HS-5 (cell line): ENCODE measurements at places on chromosomes 2 and 18.

DNA sequence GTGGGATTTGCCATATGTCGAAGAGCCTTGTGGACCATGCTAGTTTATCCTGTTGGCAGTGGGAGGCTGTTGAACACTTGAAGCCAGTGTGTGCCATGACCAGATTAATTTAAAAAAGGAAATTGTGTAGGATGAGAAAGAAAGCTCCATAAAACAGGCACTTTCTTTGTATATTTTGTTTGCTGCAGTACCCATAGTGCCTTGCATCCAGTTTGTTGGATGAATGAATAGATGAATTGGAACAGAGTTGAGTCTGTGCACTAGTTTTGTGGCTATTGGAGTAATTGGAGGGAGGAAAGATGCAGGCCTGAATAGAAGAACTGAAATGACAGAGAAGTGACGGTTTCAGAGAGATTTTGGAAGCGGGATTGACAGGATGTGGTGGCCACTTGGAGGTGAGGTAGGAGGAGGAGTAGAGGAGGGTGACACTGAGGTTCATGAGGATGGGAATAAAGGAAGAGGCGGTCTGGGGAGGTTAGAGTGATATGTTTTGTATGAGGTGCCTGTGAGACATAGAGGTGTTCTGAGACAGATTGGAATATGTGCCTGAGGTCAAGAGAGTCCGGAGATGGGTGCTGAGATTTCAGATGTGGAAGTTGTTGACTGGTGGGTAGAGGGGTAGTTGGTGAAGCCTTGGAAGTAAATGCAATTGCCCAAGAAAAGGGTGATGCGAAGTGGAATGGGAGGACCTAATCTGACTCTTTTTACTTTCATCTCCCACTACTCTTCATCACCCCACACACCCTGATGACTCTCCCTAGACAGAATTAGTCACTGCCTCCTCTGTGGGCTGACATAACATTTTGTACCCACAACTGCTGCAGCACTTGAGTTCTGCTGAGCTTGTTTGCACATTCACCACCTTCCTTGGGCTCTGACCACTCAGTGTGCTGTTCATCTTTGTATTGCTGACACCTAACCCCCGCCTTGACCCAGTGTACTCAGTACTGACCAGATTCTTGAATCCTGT is 5.1 kb downstream of the DGUOK start:
- no peak for DNase-seq

DNA sequence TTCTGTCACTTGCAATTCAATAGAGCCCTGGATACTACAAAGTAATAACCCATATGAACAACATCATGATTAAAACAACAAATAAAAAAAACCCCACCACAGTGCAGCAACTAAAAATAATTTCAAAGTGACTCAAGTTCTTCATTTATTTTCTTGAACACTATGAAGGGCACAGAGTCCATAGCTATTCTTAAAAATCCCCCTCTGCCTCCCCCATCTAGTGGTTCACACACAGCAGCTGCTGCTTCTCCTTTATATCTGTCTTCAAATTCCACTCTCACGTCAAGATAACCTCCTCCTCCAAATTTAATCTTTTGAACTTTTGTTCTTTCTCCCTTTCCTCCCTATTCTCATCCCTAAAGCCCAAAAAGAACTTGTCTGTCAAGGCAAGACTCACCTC is 591.3 kb downstream of the ZEB2 start:
- DNase-seq, result no peak

DNA sequence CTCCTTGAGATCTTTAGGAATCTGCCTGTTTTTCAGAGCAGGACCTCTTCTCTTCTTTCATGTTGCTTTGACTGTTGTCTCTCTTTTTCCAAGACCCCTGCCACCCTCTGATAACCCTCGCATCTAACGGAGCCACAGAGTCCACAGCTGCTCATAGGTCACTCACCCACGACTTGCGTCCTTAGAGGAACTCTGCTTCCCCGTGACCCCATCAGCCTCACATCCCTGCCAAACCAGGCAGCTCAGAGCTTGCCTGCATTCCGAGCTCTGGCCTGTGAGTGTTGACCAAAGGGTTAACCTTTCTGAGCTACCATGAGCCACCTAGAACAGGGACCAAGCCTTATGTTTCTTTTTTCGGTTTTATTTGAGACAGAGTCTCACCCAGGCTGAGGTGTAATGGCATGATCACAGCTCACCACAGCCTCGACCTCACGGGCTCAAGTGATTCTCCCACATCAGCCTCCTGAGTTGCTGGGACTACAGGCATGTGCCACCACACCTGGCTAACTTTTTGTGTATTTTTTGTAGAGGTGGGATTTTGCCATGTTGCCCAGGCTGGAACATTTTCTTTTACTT is 36.4 kb downstream of the CABLES1 start:
- DNase-seq, result no peak

DNA sequence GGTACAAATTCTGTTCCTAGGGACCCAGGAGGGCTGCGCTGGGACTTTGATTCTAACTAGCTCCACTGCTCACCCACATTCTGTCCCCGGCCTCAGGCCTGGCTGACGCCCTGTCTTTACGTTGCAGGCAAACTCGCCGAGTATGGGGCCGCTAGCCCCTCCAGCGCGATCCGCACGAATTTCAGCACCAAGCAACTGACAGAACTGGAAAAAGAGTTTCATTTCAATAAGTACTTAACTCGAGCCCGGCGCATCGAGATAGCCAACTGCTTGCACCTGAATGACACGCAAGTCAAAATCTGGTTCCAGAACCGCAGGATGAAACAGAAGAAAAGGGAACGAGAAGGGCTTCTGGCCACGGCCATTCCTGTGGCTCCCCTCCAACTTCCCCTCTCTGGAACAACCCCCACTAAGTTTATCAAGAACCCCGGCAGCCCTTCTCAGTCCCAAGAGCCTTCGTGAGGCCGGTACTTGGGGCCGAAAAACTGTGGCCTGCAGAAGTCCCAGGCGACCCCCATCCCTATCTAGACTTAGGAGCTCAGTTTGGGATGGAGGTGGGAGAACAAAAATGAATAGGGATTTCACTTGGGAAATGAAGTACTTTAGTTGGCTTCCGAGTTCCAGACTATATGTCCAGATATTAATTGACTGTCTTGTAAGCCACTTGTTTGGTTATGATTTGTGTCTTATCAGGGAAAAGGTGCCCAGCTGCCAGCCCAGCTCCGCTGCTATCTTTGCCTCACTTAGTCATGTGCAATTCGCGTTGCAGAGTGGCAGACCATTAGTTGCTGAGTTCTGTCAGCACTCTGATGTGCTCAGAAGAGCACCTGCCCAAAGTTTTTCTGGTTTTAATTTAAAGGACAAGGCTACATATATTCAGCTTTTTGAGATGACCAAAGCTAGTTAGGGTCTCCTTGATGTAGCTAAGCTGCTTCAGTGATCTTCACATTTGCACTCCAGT is 1.5 kb downstream of the HOXD1 start:
- DNase-seq, result no peak

DNA sequence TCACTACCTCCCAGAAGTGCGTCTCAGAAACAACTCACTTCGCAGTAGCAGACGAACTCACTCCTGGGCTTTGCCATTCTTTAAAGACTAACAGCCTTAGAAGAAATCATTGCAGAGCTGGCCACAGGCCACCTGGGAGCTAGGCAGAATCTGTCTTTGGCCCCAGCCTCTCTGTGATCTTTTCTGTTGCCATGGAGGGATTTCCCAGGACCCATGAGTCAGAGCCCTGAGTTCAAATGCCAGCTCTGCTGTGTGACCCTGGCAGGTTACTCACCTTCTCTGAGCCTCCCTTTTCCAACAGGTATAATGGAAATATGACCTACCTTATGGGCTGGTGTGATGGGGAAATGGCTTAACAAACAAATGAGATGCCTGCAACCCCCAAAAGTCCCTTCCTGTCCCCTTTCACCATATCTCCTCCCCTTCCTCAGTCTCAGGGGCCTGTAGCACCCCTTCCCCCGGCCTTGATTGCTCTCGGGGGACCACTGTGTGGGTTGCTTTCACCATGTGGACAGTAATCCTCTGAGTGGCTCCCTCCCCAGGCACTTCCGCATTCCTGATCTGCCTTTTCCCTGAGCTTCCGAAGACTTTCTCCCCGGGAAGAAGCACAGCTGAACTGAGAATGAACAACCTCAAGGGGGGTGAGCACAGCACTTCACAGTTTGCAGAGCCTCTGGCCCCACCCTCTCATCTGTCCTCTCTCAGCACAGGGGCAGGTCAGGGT is 34.0 kb upstream of the SLC66A3 start:
- no peak for DNase-seq

- no peak for DNase-seq
These were observed 15.0 kb upstream of the IL1RN start for GRCh38 chr2:113112441-113112840.

GRCh38 chr2:136175466-136175865 is 57.5 kb upstream of the CXCR4 start:
- no peak for DNase-seq
